CD4-positive, alpha-beta T cell treated with Interleukin-12 subunit alpha and Interleukin-12 subunit beta, for 1 hour (primary cell): ENCODE measurements at places on chromosomes 7 and 10.

GRCh38 chr10:16905320-16905719, 88.1 kb upstream of the RSU1 start:
- no peak for DNase-seq

- DNase-seq: no peak
These were observed 43.1 kb upstream of the EMX2 start for GRCh38 chr10:117499248-117500105.

GRCh38 chr10:104501864-104502579, 139.1 kb upstream of the SORCS3 start:
- no peak for DNase-seq

DNA sequence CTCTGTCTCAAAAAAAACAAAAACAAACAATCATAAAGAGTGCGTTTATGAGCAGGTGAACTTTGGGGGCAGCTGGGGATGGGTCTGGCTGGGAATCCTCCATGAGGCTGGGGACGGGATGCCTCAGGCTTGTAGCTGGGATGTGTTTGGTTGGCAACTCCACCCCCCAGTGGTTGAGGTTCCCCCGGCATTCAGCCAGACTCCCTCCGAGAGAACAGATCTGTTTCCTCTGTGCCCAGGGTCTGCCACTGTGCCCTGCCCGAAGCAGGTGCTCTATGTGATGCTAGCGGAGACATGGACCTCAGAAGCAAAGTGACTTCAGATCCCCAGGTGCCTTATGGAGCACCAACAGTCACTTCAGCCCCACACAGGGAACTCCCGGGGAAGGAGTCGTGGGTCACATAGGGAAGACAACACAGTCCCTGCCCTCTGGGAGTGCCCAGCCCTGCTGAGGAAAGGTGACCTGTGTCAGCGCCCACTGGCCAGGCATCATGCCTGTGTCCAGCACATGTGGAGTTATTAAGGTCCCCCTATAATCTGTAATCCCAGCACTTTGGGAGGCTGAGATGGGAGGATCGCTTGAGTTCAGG, 29.3 kb upstream of the GTF2IRD1 start:
- DNase-seq: no peak

DNA sequence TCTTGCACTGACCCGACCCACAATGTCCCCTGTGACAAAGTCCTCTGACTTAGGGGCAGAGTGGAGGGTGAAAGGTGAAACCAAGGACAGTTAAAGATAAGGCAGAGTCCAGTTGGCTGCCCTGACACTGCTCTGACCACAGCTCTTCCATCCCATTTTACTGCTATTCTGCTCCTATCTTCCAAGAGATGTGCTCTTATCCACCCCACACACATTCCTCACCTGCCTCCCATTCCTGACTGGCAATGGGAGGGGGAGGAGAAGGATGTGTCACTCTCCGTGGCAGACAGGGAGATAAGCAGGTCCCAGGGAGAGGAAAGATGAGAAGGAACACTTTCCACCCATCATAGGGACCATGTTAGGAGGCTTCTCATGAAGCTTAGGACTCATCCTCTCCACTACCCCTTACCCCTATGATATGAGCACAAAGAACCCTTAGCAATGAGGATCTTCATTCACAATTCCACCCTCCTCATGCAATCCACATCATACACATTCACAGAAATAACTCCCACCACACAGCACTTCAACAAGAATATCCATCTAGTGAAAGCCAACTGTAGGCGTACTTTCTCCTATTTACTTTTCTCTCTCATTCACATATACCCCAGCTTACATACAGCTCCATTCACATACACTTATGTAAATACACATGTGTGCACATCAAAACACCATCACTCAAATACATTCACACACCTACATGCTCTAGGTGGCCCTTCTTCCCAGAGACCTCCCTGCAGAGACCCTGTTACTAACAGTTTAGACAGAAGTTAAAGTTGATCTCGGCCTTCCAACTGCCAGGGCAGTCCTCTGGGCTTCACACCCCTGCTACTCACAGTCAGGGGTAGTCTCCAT, 6.6 kb downstream of the SYNPO2L start:
- DNase-seq: no peak
